Neural progenitor cell (in vitro differentiated cells): ENCODE measurements at places on chromosomes 16 and 17. TPM values are rescaled to one million over a fixed set of nuclear protein-coding genes. Genes with fewer than 3 reads are reported as not detected.

The GRB7 gene
- 6.0 and 8.0 TPM in 2 replicates for total RNA-seq

The PRSS27 gene
- total RNA-seq = 1.8 and 5.1 TPM in 2 replicates

The UBE2G1 gene
- 71.4 and 88.5 TPM in 2 replicates for total RNA-seq

The YBX2 gene
- 2.7 and 9.1 TPM in 2 replicates for total RNA-seq

The STX1B gene
- 6.6 and 7.3 TPM in 2 replicates for total RNA-seq

The CCL22 gene
- not detected in 2 replicates for total RNA-seq

DNA sequence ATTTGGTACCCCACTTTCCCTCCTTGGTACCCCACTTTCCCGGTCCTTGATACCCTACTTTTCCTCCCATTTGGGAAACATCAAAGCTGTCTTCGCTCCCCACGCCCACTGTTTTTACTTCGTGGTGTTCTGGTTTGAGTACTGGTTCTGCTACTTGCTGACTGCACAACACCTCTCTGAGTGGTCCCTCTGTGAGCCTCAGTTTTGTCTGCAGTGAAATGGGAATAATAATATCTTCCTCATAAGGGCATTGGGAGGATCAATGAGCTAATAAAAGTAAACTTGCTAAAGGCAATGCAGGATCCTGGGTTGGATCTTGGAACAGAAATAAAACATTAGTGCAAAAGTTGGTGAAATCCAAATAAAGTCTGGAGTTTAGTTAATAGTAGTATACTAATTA, 70.0 kb upstream of the CLEC18A start:
- DNase-seq = no peak

DNA sequence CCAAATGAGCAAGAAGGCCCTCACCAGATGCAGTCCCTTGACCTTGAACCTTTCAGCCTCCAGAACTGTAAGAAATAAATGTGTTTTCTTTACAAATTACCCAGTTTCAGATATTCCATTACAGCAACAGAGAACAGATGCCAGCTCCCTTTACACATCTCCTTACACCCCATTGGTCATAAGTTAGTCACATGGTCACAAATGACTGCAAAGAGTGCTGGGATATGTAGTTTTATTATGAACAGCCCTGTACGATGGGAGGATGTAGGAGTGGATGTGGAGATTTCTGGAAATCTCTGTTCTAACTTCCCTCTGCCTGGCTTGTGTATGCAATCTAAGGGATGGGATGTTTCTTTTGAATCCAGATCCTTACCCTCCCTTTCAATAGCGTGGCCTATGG, 13.3 kb upstream of the RPL38 start:
- DNase-seq = peak; percentile 53

- DNase-seq = no peak
These were observed 5.7 kb upstream of the WSB1 start for GRCh38 chr17:27288183-27288582.

- DNase-seq = peak; percentile 42
These were observed 13.1 kb downstream of the SLC22A31 start for GRCh38 chr16:89187032-89187769.

DNA sequence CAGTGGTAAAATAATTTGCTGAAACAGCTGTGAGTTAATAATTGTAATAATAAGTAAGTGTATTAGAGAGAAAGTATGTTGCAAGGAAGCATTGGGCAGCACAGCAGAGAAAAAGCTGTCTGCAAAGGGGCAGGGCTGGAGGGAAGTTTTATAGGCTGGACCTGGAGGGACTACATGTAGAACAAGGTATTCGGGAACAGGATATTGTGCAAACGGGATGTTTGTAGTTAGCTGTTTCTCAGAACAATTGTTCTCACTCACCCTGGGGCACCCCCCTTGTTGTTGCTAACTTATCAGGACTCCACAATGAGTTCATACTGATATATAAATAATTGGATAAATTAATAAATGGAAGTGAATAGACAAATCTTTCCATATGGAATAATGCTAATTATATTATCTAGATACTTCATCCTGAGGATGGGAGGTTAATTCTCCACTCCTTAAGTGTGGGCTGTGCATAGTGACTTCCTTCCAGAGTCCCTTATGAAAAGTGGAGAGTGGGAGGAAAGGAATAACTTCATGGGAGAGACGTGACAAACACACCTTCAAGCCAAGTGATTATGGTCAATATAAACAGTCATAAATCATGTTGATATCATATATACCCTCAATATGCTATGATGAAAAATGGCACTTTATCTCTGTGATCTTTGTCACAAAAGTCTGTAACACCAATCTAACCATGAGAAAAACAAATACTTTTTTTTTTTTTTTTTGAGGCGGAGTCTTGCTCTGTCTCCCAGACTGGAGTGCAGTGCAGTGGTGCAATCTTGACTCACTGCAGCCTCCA, 85.4 kb downstream of the PPM1E start:
- no peak for DNase-seq

GRCh38 chr16:4663465-4663776, 29.9 kb upstream of the NUDT16L1 start:
- DNase-seq = no peak
